Kidney tubule cell (primary cell): ENCODE measurements at places on chromosomes 11 and 22.

DNA sequence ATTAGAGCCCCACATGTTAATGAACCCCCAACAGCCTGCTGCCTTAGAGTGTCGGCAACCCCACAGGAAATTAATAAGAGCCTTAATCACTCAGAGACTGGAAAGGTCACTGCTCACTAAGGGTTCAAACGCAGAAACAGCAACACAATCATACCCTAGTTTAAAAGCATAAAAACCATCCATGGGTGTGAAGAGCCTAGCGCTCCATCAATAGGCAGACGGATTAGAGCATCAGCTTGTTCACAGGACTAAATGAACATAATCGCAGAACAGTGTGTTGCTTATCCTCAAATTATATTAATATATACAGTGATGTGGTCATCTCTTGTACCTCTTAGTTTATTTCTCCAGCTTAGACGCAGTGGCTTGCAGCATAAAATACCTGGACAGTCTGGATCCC lies 720.7 kb downstream of the OPCML start:
- DNase-seq: no peak

GRCh38 chr11:96173422-96173821 lies 169.6 kb downstream of the MAML2 start:
- no peak for DNase-seq

DNA sequence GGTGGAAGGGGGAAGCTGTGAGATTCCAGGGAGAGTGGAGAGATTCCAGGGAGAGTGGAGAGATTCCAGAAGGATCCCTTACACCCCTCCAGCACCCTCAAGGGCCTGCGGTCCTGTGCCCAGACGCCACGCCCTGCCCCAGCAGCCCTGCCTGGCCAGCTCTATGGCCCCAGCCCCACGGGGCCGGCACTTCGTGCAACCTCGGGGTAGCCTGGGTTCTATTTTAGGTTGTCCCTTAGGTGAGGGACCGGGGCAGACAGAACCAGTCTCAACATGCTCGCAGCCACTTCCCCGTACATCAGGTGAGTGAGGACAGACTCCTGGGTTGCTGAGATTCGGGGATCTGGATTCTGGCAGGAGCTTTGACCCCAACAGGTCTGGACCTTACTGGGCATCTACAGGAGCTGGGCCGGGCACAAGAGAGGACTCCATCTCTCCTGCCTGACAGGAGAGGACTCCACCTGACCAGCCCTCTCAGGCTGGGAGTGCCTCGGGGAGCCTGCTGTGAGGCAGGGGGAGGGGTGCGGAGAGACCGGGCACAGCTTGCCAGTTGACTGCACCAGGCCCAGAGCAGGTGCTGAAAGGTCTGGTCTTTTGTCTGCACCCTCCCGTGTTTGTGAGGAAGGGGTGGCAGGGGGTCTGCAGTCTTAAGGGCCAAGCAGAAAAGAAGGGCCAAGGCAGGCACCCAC lies 8.5 kb upstream of the ADORA2A start:
- DNase-seq: no peak

- no peak for DNase-seq
Measured at GRCh38 chr11:70581991-70582885, 183.9 kb downstream of the CTTN start.

DNA sequence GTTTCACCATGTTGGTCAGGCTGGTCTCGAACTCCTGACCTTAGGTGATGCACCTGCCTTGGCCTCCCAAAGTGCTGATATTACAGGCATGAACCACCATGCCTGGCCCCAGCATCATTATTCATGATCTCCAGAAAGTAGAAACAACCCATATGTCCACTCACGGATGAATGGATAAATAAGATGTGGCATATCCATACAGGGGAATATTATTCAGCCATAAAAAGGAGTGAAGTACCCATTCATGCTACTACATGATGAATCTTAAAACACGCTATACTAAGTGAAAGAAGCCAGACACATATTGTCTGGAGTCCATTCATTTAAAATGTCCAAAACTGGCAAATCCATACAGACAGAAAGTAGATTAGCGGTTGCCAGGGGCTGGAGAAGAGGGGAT lies 79.9 kb upstream of the TCF20 start:
- no peak for DNase-seq

- no peak for DNase-seq
Measured at GRCh38 chr11:96758957-96759356, 369.1 kb downstream of the JRKL start.

GRCh38 chr22:47276450-47276820 lies 514.0 kb downstream of the TBC1D22A start:
- DNase-seq: no peak

- DNase-seq: no peak
Measured at GRCh38 chr22:41096391-41096790, 4.0 kb downstream of the EP300 start.

- DNase-seq: no peak
Measured at GRCh38 chr22:41469218-41469851, 418 bp downstream of the ACO2 start.

- DNase-seq: no peak
Measured at GRCh38 chr11:57513911-57514537, 1.5 kb downstream of the SLC43A1 start.

DNA sequence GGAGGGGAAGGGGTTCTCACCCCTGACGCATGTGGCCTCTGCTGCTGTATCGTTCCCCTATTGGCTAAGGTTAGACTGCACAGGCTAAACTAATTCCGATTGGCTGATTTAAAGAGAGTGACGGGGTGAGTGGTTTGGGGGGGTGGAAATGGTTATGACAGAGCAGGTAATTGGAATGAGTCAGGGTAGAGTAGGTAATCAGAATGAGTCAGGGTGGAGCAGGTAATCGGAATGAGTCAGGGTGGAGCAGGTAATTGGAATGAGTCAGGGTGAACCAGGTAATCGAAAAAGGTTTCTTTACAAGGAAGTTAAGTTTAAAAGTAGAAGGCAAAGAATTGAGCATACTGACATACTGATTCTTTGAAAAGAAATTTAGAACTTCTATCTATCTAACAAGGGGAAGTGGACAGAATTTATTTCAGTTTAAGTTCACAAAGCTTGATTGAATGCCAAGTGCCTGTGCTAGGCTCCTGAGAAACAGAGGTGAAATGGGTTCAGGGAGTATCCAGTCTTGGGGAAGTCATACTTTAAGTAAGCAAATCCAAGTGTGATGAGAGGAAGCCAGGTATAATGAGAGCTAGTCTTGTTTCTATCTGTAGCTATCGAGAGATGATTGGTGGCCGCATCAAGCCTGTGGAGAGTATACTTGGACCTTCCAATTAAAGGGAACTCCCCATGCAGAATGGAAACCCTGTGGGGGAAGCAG lies 58.0 kb downstream of the C11orf91 start:
- DNase-seq: peak; percentile 50

GRCh38 chr11:122897606-122898210 lies 15.1 kb downstream of the JHY start:
- DNase-seq: peak; percentile 67

GRCh38 chr11:131957201-131957600 lies 586.8 kb downstream of the NTM start:
- no peak for DNase-seq

GRCh38 chr11:126081915-126082250 lies 19.2 kb upstream of the CDON start:
- no peak for DNase-seq

GRCh38 chr11:109196016-109196415 lies 226.0 kb upstream of the C11orf87 start:
- no peak for DNase-seq

GRCh38 chr11:120977266-120978137 lies 46.4 kb upstream of the TBCEL start:
- DNase-seq: peak; percentile 17

DNA sequence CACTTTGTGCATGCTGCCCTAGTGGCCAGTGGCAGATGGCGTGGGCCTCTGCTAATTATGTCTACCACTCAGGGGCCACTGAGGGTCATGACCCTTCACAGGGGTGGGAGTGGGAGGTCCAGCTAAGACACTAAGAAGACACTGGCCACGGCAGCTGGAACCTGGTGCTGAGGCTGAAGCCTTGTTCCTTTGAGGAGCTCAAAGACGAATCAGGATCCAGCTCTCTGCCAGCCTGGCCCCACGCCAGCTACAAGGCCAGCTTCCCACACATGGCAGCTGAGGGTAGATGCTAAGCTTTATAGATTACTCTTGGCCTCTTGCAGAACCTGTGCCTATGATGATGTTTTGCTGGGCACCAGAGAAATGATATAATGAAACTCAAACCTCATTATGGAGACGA lies 226.3 kb downstream of the DSCAML1 start:
- DNase-seq: no peak

DNA sequence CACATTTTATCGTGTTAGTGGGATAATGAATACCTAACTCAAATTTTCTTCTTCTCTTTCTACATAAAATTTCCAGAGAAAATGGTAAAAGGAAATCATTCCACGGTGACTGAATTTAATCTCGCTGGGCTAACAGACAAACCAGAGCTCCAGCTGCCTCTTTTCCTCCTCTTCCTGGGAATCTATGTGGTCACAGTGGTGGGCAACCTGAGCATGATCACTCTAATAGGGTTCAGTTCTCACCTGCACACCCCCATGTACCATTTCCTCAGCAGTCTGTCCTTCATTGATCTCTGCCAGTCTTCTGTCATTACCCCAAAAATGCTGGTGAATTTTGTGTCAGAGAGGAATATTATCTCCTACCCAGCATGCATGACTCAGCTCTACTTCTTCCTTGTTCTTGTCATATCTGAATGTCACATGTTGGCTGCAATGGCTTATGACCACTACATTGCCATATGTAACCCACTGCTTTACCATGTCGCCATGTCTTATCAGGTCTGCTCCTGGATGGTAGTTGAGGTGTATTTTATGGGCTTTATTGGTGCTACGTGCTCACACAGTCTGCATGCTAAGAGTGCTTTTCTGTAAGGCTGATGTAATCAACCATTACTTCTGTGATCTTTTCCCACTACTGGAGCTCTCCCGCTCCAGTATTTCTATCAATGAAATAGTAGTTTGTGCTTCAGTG lies 24.1 kb downstream of the OR10D3 start:
- DNase-seq: no peak

DNA sequence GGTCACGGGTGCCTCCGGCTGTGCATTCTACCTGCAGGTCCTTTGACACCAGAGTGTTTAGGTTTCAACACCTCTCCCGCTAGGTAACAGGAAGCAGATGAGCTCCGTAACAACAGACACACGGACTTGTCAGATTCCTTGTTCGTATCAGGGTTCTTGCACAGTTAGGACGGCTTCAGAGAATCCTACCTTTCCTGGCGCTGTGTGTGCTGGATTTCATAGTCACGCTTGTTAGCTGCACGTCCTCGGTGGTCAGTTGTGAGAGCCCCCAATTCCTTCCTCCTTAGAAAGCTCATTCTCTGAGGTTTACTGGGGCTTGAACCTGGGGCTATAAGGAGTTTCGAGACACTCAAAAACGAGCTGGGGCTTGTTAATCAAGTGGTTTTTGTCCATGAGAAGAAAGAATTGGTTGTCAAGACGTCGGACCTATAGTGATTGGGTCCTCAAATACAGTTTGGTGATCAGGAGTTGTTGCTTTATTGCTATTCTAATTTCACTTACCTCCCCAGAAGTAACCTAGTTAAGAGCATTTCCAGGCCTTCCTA lies 664 bp downstream of the DDB2 start:
- DNase-seq: no peak

DNA sequence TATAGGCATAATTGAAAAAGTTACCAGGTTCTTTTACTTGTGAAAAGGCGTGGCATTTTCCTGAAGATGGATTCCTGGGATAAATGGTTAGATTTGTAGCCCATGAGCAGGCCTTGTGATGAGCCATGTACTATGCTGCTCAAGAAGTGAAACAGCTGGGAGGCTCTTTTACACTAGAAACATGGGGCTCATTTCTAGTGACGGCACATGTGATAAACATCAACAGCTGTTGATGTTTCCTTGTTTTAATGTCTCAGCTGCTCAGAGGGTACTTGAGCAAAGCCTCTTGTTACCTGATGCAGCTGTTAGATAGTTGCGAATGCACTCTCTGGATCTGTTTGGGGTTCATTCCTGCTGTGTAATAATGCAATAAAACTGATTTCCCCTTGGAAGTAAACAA lies 396.8 kb downstream of the GUCY1A2 start:
- no peak for DNase-seq

DNA sequence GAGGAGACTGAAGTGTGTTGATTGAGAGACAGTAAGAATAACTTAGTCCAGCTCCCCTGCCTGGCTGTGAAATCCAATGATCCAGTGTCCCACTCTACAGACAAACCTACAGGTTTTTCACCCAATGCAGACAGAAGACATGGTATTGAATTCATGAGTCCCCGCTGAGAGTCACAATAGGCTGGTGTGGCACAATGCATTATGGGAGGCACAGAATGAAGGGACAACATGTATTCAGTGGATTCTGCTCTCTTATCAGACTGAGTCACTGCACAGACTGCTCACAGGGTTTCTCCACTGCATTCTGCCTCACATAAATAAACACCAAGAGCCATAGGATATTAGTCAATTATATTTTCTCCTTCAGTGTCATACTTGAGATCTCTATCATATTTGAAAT lies 55.2 kb upstream of the TOP3B start:
- DNase-seq: no peak

GRCh38 chr11:134512571-134513538 lies 100.8 kb upstream of the B3GAT1 start:
- no peak for DNase-seq

DNA sequence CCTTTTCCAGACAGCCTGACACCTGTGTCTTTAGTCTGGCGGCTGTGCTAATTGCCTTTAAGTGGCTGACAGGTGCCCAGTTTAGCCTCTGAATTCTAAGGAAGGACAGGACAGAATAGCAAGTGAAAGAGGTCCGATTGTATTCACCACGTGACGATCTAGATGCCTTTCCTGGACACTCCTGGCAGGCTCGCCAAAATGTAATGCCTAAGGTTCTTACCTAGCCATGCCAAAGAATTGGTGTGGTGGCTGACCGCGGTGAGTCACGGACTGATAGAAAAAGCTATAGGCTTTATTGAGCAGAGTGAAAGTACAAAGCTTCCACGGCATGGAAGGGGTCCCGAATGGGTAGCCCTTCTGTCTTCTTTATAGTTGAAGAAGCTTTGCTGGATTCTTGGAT lies 26.7 kb downstream of the ANKRD42 start:
- DNase-seq: no peak

GRCh38 chr22:28237112-28237511 lies 318.1 kb upstream of the PITPNB start:
- DNase-seq: no peak

DNA sequence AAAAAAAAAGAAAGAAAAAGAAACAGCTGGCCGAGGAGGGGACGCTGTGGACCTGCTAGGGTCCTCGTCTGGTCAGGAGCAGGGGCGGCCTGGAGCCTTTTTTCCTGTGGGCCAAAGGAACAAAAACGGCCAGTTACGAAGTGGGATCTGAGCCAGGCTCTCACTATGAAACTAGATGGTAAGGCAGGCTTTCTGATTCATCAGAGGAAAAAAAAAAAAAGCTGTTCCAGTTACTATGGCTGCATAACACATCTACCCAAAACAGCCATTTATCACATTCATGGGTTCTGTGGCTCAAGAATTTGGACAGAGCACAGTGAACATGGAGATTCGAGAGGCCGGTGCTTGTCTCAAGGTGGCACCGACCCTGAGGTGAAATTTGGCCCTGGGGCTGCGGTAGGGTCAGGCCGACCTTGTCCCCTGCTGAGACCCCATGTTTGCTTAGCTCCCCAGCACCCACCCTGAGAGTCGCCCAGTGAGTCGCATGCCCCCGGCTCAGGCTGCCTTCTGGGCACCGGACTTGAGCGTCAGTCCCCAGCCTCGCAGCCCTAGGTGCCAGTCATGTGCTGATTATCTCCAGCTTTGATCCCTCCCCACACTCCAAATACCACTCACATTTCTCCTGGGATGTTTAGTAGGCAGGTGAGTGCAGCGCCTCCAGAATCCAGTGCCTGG lies 34.2 kb downstream of the MRGPRD start:
- peak; percentile 76 for DNase-seq

GRCh38 chr11:68827733-68828132 lies 14.0 kb downstream of the CPT1A start:
- no peak for DNase-seq

GRCh38 chr22:30284172-30284571 lies 5.1 kb downstream of the CASTOR1 start:
- DNase-seq: no peak
